Breast epithelium (tissue), 4 donors: ENCODE measurements at places on chromosomes 3 and 15.

GRCh38 chr15:49225572-49226281 lies 55.7 kb downstream of the GALK2 start:
- H3K27ac ChIP-seq, result no peak overlapping the region
- no peak for DNase-seq
- no peaks in the 10 kb centered on the region for H3K27me3 ChIP-seq

DNA sequence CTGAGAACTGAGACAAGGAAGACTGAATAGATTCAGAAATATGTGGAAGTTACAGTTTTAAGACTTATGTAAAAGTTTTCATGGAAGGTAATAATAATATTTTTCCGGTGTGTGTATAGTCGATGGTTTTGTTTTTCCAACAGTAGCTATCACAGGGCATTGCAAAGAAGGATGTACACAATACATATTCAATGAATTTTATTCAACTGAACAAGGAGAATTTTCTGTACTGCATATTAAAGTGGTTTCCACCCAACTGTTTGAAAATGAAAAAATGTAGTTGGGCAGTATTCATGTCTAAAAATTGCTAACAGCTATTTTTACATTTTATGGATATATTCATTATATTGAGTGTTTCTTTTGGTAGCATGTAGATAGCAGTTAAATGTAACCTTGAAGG lies 350.3 kb upstream of the ATP10A start:
- H3K27me3 ChIP-seq, result no peaks in the 10 kb centered on the region
- H3K27ac ChIP-seq, result no peak overlapping the region
- H3K4me1 ChIP-seq, result no peaks in the 10 kb centered on the region
- no peak for DNase-seq
- no peaks in the 10 kb centered on the region for H3K36me3 ChIP-seq

- no peak overlapping the region for H3K4me3 ChIP-seq
- peak; percentile 70 for DNase-seq
- no peaks in the 10 kb centered on the region for H3K27me3 ChIP-seq
- H3K36me3 ChIP-seq, result no peaks in the 10 kb centered on the region
- H3K4me1 ChIP-seq, result peaks cover 8% of the 10 kb centered on the region
- H3K27ac ChIP-seq, result peak overlapping the region; percentile 22
Measured at GRCh38 chr3:72258361-72259141, 473.6 kb upstream of the PROK2 start.

DNA sequence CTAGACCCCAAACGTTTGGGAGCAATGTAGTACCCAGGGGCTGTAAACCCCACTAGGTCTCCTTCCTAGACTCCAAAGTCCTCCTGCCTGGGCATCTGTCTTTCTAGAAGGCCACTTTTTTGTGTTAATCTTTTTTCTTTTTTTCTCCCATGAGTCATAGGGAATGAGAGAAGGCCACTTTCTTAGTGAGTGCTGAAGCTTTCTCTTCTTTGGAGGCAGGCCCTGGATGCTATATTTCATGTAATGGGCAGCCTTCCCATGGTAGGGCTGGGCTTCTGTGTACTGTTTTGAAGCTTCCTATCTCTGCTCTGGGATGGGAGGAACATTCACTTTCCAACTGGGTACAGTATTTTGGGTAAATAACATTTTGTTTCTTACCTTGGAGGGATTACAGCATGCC lies 15.2 kb upstream of the RTP2 start:
- H3K27ac ChIP-seq, result no peak overlapping the region
- H3K27me3 ChIP-seq, result no peaks in the 10 kb centered on the region
- no peak for DNase-seq
- no peaks in the 10 kb centered on the region for H3K36me3 ChIP-seq
- H3K4me3 ChIP-seq, result no peak overlapping the region
- H3K4me1 ChIP-seq, result no peaks in the 10 kb centered on the region

DNA sequence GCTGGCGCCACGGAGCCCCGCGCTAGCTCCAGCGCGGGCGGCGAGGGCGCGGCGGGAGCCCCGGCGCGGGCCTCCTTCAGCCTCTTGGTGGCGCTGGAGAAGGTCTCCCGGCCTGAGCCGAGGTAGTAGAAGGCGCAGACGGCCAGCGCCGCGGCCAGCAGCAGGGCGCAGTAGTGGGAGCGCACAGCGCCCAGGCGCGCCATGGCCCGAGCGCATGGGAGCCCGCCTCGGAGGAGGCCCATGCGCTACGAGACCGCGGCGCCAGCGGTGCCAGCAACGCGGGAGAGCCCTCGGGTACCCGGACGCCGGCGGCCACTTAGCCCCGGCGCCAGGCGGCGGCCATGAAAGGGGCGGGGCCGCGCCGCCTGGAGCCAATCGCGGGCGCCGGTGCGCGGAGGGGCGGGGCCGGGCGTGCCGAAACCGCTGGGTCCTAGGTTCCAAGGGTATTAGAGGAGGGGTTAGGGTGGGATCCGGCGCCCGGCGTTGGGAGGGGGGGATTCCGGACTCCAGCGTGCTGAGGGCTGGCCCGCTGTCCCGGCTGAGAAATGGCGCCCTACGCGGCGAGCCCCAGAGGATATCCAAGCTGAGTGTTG lies at the start of gene XXYLT1:
TSS of gene XXYLT1 (minus strand) at position 343 of the 593 bp plus-strand sequence. CDS start at position 242, 101 bp downstream.
- peak within 1 kb of the TSS; percentile 63 for H3K4me3 ChIP-seq
- peak; percentile 83 for DNase-seq
- no peaks in the 10 kb centered on the region for H3K36me3 ChIP-seq
- H3K27me3 ChIP-seq, result no peaks in the 10 kb centered on the region

DNA sequence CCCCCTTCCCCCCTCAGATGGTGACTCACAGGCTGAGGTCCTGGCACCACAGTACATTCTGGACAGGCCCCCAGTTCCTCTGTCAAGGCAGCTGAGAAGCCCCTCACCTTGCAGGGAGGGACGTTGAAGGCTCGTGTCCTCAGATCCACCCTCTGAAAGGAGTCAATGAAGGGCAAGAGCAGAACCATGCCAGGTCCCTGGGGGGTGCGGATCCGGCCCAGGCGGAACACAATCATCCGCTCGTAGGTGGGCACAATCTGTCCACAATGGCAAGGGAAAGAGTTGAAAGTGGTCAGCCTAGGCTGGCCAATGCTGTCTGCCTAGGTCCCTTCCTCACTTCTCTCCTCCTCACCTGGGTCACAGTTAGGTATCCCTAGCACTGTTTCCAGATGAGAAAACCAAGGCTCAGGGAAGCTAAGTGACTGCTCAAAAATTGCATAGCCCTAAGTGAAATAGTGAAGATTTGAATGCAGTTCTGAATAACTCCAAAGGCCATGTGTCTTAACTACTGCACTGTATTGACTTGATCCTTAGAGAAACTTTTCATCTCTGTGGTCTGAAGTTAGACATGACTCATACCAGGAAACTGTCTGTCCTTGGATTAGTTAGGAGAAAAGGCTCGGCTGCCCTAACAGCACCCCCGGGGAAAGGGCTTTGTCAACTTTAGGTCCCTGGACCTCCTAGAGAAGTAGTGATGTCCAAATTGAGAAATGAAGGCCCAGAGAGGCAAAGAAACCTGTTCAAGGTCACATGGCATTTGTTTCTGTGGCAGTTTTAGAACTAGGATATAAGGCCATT lies 2.9 kb downstream of the STOML1 start:
- H3K4me3 ChIP-seq, result no peak overlapping the region
- no peak for DNase-seq
- H3K27ac ChIP-seq, result peak overlapping the region; percentile 98
- H3K36me3 ChIP-seq, result no peaks in the 10 kb centered on the region
